Stimulated activated CD8-positive, alpha-beta memory T cell treated with anti-CD3 and anti-CD28 coated beads, Interleukin-7, amount 100 ng/mL, for 24 hours (primary cell): ENCODE measurements at places on chromosomes 11 and 22.

DNA sequence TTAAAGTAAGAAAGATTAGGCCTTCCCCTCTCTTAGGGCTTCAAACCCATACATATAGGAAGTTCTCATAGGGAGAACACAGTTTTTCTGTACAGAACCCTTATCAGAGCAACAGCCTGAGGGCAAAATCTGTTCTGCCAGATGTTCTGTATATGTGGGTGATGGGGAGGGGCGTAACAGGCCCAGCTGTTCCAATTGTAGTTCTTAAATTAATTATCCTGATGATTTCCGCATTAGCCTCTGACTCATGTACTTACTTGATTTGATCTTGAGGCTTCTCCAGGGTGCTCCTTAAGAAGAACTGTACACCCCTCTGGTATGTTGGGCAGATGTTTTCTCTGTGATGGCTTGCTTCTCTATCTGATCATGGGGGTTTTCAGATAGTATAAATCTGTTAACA is 123.1 kb upstream of the C11orf87 start:
- no peak for DNase-seq

DNA sequence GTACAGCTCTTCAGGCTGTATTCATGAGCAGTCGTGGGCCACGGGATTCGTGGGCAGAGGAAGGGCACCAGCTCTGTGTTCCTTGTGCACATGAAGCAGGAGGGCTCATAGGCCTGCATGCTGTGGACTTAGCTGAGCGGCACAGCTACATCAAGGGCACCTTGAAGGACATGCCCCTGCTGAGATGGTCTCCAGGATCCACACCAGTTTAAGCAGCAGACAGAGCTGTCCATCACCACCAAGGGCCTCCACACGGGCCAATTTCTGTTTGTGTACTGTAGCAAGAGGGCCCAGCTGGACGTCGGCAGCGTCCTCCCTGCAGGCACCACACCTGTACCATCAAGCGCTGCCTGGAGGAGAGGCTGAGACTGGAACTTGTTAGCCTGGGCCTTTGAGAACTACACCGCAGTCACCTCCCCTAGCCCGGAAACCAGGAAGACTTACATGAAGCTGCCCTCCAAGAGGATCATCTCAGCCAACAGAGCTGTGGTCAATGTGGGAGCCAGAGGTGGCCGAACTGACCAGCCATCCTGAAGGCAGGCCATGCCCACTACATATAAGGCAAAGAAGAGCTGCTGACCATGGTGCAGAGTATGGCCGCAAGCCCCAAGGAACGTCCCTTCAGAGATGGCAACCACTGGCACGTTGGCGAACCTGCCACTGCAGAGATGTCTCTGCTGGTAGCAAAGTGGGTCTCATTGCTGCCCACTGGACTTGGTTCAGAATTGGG is 32.7 kb upstream of the GNB1L start:
- no peak for DNase-seq

DNA sequence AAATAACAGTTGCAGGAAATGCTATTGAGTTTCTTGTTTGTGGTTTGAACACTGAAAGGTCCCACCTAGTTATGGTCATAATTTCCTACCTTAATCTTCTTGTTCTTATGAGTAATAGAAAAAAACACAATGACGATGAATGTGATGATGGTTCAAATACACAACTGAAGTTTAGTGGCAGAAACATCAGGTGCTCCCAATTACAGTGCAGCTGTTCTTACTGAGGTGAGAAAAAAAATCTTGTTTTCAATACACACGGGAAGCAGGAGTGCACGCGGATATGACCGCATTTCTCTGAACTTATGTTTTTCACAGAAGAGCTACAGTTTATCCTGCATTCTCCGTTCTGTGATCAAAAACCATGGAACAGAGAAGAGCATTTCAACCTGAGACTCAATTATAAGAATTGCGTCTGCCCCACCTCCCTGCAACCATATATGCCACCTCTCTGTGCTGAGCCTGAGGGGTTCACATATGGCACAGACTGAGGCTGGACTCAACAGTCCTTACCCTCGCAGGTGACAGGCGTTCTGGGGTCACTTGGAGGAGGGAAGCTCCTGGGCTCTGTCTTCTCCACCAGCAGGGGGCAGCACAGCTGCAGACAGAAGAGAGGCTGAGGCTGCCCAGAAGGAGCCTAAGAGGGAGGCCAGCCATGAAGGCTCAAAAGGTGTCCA is 99.7 kb upstream of the IGLL5 start:
- peak; percentile 38 for DNase-seq

GRCh38 chr11:20535271-20535881 is 64.0 kb upstream of the SLC6A5 start:
- DNase-seq = no peak

DNA sequence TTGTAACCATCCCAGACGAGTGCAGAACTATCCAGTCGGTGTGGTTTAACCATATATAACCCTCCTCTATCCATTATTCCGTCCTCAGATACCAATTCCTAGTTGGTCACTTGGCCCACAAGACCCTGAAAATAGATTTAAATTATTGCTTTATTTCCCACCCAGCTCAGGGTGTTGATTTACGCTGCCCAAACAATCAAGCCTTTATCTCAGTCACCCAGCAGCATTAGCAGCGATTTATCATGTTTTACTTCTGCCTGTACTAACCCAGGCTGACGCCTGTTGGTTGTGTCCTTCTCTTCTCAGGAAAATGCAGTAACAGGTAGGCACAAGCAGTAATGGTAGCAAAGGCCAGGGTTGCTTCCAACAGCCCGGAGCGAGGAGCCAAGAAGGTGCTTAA is 81.2 kb downstream of the DSCAML1 start:
- no peak for DNase-seq

GRCh38 chr11:45017329-45017728 is 66.6 kb upstream of the TP53I11 start:
- no peak for DNase-seq
